ENCODE measurements at places on chromosomes 16 and 17. TPM values are rescaled to one million over a fixed set of nuclear protein-coding genes. Genes with fewer than 3 reads are reported as not detected.

Gene KRT32
- total RNA-seq: not detected

Gene C16orf96
- total RNA-seq: not detected

Gene TPSAB1
- 2.1 TPM for total RNA-seq

Gene MPP2
- 4.8 TPM for total RNA-seq

Gene PRDM7
- total RNA-seq: not detected

Gene SOCS1
- not detected for total RNA-seq

Gene C16orf74
- total RNA-seq: 10.9 TPM

Gene EIF3C
- total RNA-seq: 84.7 TPM

Gene TNP2
- total RNA-seq: not detected

Gene ST6GALNAC1
- not detected for total RNA-seq

Gene TRIM72
- 0.02 TPM for total RNA-seq

Gene MYH8
- not detected for total RNA-seq

Gene CA7
- total RNA-seq: not detected

Gene ARHGDIG
- 1.1 TPM for total RNA-seq

Gene GRIN2C
- 0.69 TPM for total RNA-seq

Gene MYO15B
- 7.1 TPM for total RNA-seq

Gene PRKCB
- total RNA-seq: not detected

Gene ATXN2L
- 40.0 TPM for total RNA-seq

Gene KRT222
- total RNA-seq: not detected

Gene MRPL28
- total RNA-seq: 234 TPM

Gene EEF2K
- 9.2 TPM for total RNA-seq

Gene GRAP
- 0.02 TPM for total RNA-seq

Gene PIMREG
- total RNA-seq: 96.3 TPM

Gene PPP1R1B
- total RNA-seq: not detected

Gene SOX9
- 26.1 TPM for total RNA-seq

Gene DNAI2
- not detected for total RNA-seq

Gene MYH1
- not detected for total RNA-seq

Gene HIGD1B
- not detected for total RNA-seq

Gene CDK5R1
- 6.3 TPM for total RNA-seq

Gene KRTAP4-6
- total RNA-seq: not detected

Gene TMEM106A
- total RNA-seq: 5.3 TPM

Gene DHRS13
- 12.7 TPM for total RNA-seq

Gene PPP1R27
- not detected for total RNA-seq

Gene RNFT1
- 11.4 TPM for total RNA-seq

Gene TEX14
- 0.19 TPM for total RNA-seq

Gene TPSG1
- 4.3 TPM for total RNA-seq

Gene ZNF287
- total RNA-seq: 3.1 TPM

Gene OTOP2
- not detected for total RNA-seq

Gene TBC1D3C
- not detected for total RNA-seq

Gene CCL11
- total RNA-seq: not detected

Gene MYH2
- total RNA-seq: 0.12 TPM

Gene DYNLRB2
- not detected for total RNA-seq

Gene MT1F
- not detected for total RNA-seq

Data from A172 (cell line).